Stimulated activated CD4-positive, alpha-beta T cell treated with anti-CD3 and anti-CD28 coated beads, Interleukin-12 subunit alpha, Interleukin-12 subunit beta, amount 100 ng/mL, for 24 hours (primary cell): ENCODE measurements at places on chromosomes 1 and 21.

GRCh38 chr1:186888367-186888766, 59.6 kb downstream of the PLA2G4A start:
- no peak for DNase-seq

DNA sequence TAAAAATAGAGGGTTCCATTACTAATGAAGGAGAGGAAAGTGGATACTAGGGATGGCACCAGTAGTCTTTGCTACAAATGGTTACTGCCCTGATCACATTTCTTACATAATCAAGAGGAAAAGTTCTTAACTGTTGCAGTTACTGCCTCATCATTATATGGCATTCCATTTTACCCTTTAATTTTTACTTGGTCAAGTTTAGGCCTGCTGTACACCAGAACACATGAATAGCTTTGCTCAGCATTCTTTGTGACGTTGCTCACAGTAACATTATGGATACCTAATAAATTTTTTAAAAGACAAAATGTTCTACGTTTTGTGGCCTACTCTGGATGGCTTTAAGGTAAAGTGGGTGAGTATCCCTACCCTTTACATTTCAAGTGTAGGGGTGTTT, 38.6 kb upstream of the CR1L start:
- no peak for DNase-seq

GRCh38 chr1:51937112-51937511, 53.4 kb downstream of the RAB3B start:
- DNase-seq, result no peak

DNA sequence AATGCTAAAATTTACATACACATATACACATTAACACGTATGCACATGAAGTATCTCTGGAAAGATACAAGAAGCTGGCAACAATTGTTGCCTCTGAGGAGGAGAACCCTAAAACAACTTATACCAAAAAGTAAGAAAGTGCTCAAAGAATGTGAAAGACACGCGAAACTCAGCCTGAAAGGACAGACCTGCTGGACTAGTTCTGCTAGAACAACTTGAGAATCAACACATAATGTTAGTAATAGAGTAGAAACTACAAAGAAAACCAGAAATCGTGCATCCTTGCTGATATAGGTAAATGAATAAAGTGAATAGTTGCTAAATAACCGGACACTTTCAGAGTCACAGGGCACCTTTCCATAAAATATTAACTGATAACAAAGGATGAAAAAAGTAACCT, 242.5 kb downstream of the RERE start:
- no peak for DNase-seq

- no peak for DNase-seq
Observed at GRCh38 chr1:29538586-29538985, 302.3 kb downstream of the PTPRU start.

- DNase-seq, result no peak
Observed at GRCh38 chr1:205346956-205347574, 9.7 kb downstream of the KLHDC8A start.

DNA sequence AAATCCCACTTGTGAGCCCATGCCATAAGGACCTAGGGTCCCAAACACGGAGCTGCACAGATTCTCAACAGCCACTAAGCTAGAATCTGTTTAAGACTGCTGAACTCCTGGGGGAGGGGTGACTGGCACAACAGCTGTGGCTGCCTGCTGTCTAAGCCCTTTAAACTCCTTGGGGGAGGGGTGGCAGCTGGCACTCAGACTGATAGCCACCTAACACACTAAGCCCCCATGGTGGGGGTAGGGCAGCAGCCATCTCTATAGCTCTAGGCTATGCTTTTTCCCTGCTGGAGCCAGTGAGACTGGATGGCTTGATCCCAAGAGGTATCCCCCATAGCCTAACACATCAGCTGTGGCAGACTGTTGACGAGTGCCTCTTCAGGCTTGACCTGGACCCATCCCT, 73.3 kb upstream of the FMO3 start:
- no peak for DNase-seq
